ENCODE measurements at places on chromosomes 7 and 10. TPM values are rescaled to one million over a fixed set of nuclear protein-coding genes. Genes with fewer than 3 reads are reported as not detected.

DNA sequence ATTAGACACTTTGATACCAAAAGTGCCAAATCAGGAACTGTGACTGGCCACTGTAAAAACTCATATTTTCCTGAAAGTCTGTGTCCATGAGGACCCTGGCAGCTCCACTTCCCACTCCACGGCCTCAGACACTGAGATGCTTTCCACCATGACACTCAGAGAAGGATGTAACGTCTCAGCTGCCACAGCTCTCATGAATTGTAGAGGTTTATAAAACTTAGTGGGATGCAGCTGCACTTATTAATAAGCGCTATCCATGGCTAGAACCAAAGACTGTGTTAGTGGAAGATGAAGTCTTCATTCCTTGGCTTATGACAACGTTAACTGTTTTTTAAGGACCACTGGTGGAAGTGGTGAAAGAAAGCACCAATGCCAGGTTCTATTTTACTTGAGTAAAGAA is 121.0 kb downstream of the ITIH5 start:
- no peak for DNase-seq

DNA sequence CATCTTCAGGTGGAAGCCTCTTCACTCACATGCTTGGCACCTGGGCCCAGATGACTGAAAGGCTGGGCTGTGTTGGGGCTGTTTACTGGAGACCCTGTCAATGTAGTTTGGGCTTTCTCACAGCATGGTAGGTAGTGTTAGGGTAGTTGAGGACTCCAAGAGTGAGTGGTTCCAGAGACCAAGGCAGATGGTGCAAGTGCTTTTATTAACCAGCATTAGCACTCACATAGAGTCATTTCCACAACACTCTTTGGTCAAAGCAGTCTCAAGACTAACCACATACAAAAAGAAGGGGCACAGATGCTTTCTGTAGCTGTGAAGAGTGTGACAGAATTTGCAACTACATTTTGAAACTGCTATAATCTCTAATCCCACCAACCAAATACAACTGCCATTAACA is 135.0 kb downstream of the RTKN2 start:
- DNase-seq, result no peak

- DNase-seq, result no peak
These were observed 97.2 kb upstream of the DKK1 start for GRCh38 chr10:52216852-52217251.

GRCh38 chr10:28892818-28893547 is 215.7 kb downstream of the BAMBI start:
- DNase-seq, result no peak

DNA sequence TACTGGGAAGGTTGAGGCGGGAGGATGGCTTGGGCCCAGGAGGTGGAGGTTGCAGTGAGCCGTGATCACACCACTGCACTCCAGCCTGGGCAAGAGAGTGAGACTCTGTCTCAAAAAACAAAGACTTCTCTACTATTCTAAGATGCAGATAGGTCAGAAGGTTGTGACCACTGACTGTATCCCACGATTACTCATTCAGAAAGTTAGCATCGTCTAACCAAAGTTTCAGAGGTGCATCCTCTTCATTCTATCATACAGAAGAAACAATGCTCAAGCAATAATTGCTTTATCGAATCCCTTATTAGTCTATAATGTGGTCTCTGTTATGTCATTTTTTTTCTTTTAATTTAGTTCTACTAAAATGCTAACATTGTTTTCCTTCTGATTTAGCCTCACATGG is 348.7 kb upstream of the LRGUK start:
- no peak for DNase-seq

- no peak for DNase-seq
These were observed 70.6 kb upstream of the NXPH1 start for GRCh38 chr7:8362723-8363369.

The INA gene
- total RNA-seq, result not detected
